ENCODE measurements at places on chromosomes 3 and 15. TPM values are rescaled to one million over a fixed set of nuclear protein-coding genes. Genes with fewer than 3 reads are reported as not detected.

- no peak for DNase-seq
These were observed 4.3 kb downstream of the ATP6V1A start for GRCh38 chr3:113751141-113751540.

DNA sequence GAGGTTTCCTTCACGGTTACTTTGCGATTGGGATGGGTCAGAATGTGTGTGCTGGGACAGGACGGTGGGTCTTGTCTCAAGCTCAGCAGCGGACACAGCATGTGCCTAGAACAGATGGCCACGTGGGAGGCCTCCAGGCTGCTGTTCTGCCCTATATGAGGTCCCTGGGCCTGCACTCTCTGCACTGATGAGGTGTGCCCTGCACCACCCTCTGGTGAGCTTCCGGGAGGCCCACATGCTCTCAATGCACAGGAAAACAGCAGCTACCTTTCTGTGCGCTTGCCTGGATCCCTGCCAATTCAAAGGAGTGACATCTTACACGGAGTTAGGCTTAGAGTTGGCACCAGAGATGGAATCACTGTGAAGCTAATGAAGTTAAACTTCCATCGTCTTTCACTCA is 59.8 kb downstream of the BOC start:
- no peak for DNase-seq

- no peak for DNase-seq
These were observed 343.0 kb downstream of the ZBTB20 start for GRCh38 chr3:114804099-114804498.

DNA sequence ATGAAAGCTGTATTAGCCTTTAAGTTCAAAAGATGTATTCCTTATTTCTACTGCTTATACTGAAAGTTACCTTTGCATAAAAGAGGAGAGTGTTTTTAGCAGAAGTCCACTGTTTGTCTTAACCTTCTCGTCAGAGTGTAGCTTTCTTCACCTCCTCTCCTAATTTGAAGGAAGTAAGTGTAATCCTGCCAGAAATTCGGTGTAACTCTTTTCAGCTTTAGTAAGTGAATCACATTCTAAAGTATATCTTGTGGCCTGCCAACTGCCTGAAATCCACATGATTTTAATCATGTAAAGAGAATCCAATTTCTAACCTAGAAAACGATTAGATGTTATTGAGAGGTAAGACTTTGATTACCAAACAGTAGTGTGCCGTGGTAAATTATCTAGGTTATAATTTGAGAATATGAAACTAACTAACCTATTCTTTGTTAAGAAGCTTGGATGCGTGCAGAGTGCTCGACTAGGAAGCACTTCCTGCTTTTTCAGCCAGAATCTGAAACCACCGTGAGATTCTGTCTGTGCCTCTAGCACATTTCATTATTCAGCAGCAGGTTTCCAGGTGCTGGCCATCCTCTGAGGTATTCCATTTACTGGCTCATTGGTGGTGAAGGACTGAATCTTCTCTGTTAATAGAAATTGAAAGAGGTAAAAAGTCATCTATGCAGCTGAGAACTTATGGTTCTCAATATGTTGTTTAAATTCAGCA is 7.5 kb downstream of the GYG1 start:
- DNase-seq, result no peak

GRCh38 chr3:196339044-196339443 is 856 bp upstream of the TM4SF19 start:
- no peak for DNase-seq

DNA sequence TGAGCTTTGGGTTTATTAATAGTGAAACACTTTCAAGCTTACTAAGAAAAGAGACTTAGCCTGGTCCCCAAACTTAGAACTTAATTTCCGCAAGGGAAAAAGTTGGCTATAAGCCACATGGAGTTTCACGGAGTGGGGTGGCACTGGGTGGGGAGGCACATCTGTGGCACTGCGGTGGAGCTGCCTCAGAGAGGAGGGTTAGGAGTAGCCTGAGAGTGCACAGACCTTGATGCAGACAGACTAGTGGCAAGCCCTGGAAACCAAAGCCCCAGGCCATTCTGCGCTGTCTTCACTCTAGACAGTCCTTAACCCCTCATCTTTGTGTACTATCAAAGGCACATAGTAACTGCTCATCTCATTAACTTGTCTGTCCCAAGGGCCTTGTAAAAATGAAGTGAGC is 22.0 kb downstream of the CXCR6 start:
- DNase-seq, result no peak

DNA sequence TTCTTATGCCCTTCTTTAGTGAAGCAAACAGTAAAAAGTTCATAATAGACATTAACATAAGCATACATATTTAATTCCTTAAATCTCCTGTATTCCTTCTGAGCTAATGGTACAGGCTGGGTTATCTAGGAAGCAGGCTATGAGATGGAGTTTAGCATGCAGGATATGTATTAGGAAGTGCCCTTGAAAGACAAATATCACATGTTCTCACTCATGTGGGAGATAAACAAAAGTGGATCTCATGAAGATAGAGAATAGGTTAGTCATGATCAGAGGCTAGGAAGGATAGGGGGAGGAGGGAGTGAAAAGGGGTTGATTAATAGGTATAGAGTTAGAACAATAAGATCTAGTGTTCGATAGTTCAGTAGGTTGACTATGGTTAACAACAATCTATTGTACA is 105.4 kb downstream of the CLASP2 start:
- no peak for DNase-seq

GRCh38 chr15:64180235-64180824 is 17.5 kb upstream of the PPIB start:
- DNase-seq, result no peak

DNA sequence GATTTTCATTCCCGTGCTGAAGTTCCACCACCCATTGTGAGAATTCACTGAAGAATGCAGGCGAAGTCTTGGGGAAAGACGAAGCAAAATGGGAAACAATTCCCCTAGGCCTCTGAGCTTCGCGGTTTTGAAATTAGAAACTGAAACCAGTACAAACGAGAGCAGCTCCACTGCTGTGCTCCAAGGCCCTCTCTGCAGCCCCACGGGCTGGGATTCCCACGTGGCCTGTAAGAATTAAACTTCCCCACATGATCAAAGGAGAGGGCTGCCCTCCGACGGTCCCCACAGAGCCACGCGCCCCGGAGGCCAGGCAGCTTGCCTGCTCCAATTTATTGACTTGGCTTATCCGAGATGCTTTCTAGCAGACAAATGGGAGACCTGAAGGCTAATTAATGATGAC is 144.0 kb downstream of the GREM1 start:
- no peak for DNase-seq

- DNase-seq, result no peak
These were observed 1188.8 kb upstream of the CADM2 start for GRCh38 chr3:83769791-83770663.

DNA sequence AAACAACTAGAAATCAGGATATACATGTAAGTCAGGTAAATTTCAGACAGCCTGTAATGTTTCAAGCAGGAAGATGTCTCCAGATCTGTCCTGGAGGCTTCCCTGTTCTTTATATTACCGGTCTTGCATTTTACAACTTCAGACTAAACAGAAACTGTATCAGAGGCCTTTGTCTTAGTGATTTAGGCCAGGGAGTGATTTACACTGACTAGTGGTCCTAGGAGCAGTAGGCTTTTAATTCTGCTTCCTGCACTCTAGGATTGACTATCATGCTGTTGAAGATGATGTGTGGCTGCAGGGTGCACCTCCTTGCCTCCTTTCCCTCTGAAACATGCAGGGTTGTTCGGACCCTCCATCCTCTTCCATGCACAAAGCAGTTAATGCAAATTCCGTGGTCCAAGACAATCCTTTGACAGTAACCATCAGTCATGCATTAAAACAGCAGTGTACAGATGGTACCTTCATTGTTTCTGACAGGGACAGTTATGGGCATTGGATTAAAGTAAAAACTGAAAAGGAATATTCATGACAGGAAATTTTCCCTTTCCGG is 27.6 kb downstream of the CHRNA7 start:
- no peak for DNase-seq

- DNase-seq, result no peak
These were observed 639.4 kb upstream of the TBL1XR1 start for GRCh38 chr3:177836671-177837070.

DNA sequence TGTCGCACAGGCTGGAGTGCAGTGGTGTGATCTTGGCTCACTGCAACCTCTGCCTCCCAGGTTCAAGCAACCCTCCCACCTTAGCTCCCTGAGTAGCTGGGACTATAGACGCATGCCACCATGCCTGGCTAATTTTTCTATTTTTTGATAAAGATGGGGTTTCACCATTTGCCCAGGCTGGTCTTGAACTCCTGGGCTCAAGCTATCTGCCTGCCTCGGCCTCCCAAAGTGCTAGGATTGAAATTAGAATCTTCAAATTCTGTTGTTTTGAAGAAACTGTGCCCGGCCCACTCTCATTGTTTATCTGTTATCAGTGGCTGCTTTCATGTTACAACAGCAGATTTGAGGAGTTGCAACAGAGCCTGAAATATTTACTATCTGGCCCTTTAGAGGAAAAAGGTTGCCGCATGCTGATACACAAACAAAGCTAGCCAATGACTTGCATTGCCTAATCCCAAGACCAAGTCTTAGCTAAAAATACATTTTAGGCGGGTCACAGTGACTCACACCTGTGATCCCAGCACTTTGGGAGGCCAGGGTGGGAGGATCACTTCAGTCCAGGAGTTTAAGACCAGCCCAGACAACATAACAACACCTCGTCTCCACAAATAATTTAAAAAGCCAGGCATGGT is 43.2 kb upstream of the PPP4R2 start:
- no peak for DNase-seq

DNA sequence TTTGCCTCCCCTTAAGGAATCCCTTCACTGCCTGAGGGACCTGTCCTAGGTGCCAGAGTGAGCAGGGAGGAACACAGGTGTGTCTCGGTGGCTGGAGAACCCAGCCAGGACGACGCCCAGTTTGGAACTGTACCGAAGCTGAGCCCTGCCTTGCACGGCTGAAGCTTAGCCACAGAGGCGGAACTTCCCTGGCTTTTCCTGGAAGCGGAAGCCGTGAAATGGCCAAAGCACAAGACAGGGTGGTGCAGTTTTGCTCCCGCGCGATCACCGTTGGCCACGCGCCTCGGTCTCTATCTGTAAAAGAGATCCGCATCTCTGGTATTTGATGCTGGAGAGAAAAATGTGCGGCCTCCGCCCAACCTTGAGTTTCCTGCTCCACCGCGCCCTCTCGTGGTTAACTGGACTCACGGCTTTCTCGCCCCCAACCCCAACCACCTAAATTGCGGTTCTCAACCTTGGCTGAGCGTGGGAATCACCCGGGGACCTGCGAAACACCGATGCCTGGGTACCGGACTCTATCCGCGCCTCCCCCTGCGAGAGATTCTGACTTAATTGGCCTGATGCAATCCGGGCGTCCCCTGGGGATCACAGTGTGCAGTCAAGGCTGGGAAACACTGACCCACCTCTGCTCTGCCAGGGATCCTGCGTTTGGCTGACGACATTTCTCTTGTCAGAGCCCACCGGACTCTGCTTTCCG is 70.7 kb upstream of the ABHD2 start:
- peak; percentile 70 for DNase-seq

DNA sequence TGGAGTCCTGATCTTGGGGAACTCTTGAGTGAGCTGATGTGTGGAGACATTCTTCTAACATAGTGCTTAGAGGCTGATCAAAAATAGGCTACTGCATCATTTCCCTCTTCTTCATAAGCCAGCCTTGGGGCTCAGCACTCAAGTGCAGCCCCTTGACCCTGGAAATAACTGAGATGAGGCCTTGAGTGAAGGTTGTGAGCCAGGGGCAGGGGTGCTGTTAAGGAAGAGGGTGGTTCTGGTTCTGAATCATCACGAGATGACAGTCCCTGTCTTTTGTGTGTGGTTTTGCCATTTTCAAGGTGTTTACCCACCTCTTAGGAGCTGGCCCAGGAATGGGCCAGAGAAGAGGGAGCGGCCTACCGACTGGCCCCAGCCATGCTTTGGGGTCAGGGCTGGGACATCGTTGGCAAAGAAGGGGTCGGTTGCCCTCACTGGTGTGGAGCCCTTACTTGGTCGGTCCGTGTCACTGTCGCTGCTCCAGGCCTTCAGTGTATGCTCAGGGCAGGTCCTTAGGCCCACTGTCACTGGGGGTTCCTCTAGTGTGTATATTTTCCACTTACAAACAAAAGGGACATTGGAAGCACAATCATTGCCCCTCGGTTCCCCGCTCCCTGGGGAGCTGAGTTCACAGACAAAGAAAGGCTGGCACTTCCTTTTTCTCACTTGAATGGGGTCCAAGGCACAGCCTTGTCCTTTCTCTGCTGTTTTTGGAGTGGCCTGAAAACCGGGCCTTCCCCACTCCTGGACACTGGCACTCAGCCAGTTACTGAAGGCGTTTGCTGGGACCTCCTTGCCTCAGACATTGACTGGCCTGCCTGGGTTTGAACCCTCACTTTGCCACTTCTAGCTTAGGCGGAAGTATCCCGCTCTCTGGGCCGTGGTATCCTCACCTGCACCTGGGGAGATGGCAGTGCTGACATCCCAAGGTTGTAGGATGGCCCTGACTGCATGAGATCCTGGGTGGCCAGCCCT is 46.6 kb downstream of the SLC6A6 start:
- no peak for DNase-seq

- no peak for DNase-seq
These were observed 960 bp downstream of the THBS1 start for GRCh38 chr15:39581793-39582285.

- no peak for DNase-seq
These were observed 142.8 kb upstream of the TSC22D2 start for GRCh38 chr3:150265305-150265704.

GRCh38 chr15:72737723-72738122 is 45.8 kb downstream of the ADPGK start:
- DNase-seq, result no peak

Gene PIERCE2
- total RNA-seq, result not detected

Gene IGSF11
- total RNA-seq, result not detected

Gene CHRNB4
- not detected for total RNA-seq

Gene TEX264
- 36.5 TPM for total RNA-seq

Gene GOLGA6D
- 0.10 TPM for total RNA-seq

Gene NAALADL2
- not detected for total RNA-seq

Gene PTX3
- 0.50 TPM for total RNA-seq

Gene SERINC4
- total RNA-seq, result 0.32 TPM

Gene SLC51A
- not detected for total RNA-seq

Gene NPRL2
- 29.1 TPM for total RNA-seq
